ENCODE measurements at places on chromosomes 4 and X. TPM values are rescaled to one million over a fixed set of nuclear protein-coding genes. Genes with fewer than 3 reads are reported as not detected.

GRCh38 chr4:104677116-104677515 lies 182.4 kb upstream of the CXXC4 start:
- ATAC-seq = no peak

- no peak for ATAC-seq
Measured at GRCh38 chr4:156837625-156838345, 133.8 kb downstream of the PDGFC start.

DNA sequence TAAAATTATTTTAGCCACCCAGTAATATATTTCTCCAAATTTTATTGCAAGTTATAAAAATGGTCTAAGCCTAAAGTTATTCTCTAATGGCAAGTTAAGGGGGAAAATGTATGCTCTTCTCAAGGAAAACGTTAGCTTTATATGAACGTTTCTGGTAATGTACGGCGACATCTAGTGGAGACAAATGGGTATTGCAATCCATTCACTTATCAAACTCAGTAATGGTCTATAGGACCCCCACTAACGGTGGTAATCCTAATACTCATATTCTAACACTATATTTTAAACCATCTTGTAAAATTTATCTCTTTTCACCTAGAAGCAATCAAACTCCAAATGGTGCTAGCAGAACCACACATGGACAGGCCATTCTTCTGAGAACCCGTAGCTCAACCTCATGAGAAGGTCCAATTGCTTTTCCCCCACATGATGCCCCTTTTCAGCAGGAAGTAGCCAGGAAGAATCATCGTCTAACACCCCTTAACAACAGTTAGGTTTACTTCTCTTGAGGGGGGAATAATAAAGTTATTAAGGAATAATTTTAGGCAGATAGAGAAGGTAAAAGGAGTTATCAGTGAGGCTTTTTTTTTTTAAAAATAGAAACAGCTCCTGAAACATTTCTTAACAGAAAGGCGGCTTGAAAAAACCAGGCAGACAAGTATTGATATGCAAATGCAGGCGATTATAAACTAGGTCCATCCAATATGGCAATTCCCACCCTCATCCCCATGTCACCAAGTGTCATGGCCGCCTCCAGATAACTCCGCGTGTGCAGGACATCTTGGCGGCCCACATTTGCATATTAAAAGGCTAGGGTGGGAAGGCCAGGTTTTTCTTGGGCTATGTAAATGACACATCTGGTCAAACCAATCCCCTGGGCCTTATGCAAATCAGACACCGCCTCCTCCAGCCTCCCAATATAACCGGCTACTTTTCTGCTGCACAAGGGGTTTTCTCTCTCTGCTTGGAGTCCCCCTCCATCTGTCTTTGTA lies 35.0 kb downstream of the NUDT11 start:
- no peak for ATAC-seq

GRCh38 chr4:40908297-40908696 lies 158.5 kb downstream of the NSUN7 start:
- ATAC-seq = no peak

Gene ZCCHC13
- total RNA-seq = not detected

GRCh38 chr4:78742300-78742699 lies 33.9 kb upstream of the BMP2K start:
- no peak for ATAC-seq

Gene MAGEB10
- total RNA-seq = not detected

DNA sequence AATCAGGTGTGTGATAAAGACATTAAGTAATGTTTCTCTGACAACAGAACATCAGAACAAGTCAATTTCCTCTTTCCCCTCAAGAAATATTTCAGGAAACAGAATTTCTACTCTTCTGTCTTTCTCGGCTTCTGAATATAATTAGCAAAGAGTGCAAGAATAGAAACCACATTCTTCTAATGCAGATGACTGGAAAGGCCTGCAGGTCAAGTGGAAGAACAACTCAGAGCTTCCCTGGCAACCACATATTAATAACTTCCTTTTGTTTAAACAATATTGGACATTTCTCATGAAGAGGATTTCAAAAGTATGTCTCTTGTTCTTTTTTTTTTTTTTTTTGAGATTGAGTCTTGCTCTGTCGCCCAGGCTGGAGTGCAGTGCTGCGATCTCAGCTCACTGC lies 225.5 kb downstream of the PARM1 start:
- ATAC-seq = no peak

Measured in activated T-helper 17 cell treated with anti-CD3 and anti-CD28 coated beads, Interleukin-2, amount 50 U/mL, for 72 hours (primary cell).